ENCODE measurements at places on chromosomes 6 and 20.

- DNase-seq: no peak
These were observed 77.7 kb downstream of the OLIG3 start for GRCh38 chr6:137416376-137417109.

- peak; percentile 78 for DNase-seq
These were observed 1.1 kb downstream of the SOX4 start for GRCh38 chr6:21594416-21595281.

GRCh38 chr20:62364911-62365736, 2.0 kb downstream of the LAMA5 start:
- DNase-seq: peak; percentile 26

DNA sequence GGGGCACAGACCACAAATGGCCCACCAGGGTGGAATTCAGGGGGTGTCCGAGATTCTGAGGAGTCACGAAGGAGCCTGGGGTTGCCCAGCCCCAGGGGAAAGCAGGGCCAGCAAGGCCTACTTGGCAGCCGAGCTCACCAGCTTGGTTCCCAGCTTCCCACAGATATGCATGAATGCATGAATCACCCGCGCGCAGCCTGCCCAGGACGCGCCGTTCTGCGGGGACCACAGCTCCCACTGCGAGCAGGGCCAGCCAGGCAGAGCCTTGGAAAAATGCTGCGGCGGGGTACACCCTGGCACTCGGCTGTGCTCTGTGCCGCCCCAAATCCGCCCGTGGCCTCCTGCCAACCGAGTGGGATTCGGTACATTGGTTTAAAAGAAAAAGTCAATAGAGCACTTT, 211.0 kb downstream of the NFATC2 start:
- DNase-seq: peak; percentile 51

GRCh38 chr20:37729909-37730308, 36.1 kb downstream of the CTNNBL1 start:
- DNase-seq: no peak

GRCh38 chr6:137013738-137014602, 30.8 kb downstream of the IL20RA start:
- DNase-seq: no peak

- no peak for DNase-seq
These were observed 86.0 kb downstream of the SESN1 start for GRCh38 chr6:109008537-109009235.

DNA sequence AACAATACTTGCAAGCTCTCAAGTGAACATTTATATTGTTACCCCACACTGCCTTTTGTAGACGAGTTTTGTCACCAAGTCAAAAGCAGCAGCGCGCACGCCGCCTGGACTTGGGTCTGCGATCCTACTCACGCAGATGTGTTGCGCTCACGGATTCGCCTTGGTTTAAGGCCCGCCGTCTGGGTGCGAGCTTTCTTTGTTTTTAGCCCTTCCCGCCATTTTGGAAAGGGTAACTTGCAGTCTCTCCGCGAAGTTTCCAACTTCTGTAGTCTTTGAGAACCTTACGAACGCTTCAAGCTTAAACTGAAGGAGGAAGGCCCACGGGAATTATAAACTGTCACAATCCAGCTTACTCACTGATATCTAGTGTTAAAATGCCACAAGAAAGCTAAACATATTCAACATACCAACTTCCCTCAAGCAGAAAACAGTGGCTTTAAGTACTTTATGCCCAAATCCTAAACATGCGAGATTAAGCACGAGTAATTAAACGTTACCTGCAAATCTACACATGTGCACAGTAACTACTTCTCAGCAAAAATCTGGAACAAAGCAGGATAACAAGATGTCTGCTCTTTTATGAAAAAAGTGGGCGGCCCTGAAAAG, 80.4 kb upstream of the BTN3A2 start:
- DNase-seq: peak; percentile 72

- no peak for DNase-seq
These were observed 43.6 kb downstream of the PXDC1 start for GRCh38 chr6:3707751-3708412.

- DNase-seq: no peak
These were observed 176.3 kb downstream of the ADGRG6 start for GRCh38 chr6:142478117-142478516.

GRCh38 chr6:9224539-9224938, 789.2 kb upstream of the SLC35B3 start:
- DNase-seq: no peak

DNA sequence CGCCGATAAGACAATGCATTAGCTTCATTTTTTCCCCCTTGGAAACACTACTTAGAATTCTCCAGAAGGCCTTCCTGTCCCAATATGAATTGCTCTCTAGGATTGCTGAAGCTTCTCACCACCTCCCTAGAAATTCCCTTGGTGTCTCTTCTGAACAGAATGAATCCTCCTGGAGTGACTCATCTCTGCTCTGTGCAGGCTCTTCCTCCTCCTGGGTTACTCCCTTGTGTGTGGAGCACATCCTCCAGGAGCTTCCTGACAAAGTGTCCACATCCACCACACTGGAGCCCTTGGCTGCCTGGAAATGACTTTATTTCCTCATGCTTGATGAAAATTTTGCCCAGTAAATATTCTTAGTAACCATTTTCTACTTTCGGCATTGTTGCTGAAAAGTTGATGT, 54.4 kb downstream of the DTNBP1 start:
- peak; percentile 39 for DNase-seq

DNA sequence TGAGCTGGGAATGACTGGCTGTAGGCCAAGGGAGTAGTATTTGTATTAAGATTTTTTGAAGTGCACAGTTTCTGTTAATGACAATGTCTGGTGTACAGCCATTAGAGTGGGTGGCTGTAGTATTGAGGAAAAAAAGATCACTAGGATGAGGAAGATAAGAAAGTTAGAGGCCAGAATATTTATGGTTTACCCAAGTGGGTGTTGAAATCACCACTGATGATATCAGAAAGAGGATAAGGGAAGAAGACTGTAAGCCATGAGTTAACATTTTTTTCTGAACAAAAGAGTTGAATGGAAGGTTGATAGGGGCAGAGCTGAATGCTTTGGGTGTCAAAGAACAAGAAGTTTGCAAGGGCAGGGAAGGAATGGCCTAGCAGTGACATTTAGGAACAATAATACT, 104.7 kb downstream of the PRDM13 start:
- DNase-seq: no peak

- DNase-seq: no peak
These were observed 130.8 kb downstream of the SYCP2 start for GRCh38 chr20:59802471-59803221.

GRCh38 chr6:5632348-5632935, 371.1 kb downstream of the FARS2 start:
- DNase-seq: no peak

DNA sequence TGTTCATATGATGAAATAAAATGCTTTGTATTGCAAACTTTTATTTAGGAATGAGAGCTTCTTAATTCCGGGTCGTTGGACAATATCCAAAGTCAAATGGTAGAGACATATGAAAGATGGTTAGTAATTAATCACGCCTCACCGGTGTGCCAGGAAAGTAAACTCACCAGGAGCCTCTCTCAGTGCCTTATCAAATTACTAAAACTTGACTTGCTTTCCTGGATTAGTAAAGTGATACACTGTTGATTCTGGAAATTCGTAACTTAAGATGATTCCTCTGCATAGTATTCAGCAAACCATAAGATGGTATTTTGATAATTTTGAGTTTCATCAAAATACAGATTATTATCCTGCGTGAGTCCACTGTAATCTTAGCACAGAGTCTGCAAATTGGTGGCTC, 115.2 kb downstream of the PAX1 start:
- DNase-seq: no peak

GRCh38 chr6:89081129-89081422, 525 bp downstream of the PNRC1 start:
- DNase-seq: no peak

- no peak for DNase-seq
These were observed 67.8 kb downstream of the TNFRSF21 start for GRCh38 chr6:47241742-47242482.

GRCh38 chr20:17840423-17840822, 128.2 kb downstream of the SNX5 start:
- DNase-seq: no peak

DNA sequence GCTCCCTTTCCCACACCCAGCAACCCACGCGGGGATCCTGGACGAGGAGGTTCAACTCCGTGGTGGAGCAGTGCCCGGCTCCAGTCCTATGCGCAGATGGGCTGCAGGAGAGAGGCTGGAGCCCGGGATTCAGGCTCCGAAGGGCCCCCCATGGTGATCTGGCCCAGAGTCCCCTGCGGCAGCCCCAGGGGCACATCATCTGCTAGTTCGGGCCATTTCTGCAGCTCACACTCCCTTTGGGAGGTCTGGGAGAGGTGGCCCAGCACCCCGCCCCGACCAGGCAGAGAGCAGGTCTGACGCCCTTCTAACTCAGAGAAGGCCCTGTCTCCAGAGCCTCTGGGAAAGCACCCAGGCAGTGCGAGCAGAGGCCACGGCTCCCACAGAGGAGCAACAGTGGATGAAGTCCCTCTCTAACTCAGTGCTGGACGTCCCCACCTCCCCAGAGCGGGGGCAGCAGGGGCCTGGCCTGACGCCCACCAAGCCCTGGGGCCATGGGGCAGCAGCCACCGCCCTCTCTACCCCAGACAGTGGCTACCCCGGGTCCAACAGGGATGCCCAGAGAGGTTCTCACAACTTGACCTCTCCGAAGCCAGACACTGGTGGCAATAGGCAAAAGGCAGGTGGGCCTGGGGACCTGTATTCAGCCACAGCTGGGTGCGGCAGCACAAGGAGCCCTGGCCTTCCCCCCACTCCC, 3.3 kb downstream of the KCNQ2 start:
- DNase-seq: no peak

- no peak for DNase-seq
These were observed 59.5 kb upstream of the ARMH2 start for GRCh38 chr6:24858177-24858653.

DNA sequence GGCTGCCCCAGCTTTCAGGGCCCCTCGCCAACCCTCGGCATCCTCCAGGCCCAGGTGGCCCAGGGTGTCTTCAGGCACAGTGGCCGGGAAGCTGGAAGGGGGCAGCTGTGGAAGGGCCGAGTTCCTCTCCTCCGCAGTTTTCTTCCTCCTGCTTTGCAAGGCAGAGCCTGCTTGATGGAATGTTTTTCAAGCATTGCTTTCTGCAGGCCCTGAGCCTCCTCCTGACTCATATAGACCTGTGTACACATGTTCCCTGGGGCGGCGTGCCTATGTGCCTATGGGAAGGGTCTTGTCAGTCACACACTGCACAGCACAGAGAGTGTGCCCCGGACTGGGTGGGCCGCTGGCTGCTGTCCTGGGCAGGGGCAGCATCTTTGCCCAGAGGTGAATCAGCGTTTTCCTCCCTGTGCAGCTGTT, 107.5 kb downstream of the ERMARD start:
- DNase-seq: no peak

DNA sequence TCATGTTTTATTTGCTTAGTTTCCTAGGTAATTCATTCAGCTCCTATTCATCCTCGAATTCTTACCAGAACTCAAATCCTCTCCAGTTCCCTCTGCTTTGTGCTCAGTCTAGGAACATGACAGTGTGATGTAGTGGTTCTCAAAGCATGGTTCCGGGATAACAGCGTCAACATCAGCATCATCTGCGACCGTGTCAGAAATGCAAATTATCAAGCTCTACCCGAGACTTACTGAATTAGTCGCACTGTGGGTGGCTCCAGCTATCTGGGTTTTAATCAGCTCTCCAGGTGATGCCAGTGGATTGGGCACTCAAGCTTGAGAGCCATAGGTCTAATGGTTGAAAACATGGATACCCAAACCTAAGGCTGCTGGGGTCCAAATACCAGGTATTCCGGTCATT, 7.7 kb upstream of the STK35 start:
- no peak for DNase-seq

GRCh38 chr20:2871111-2871465, 2.2 kb upstream of the PTPRA start:
- peak; percentile 62 for DNase-seq

DNA sequence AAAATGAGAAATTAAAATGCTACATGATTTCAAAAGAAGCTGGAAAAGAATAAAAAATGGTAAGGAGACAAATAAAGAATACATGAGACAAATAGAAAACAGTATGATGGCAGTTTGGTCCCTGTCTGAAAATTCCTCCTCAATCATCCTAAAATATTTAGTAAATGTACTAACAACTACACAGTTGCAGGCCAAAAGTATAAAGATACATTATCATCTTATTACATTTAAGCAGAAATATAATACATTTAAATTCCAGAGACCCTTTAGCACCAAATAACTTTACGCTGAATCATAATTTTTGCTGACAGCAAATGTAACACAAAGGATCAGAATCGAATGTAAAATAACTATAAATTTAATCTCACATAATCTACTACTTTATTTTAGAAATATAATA, 4.4 kb downstream of the HMGCLL1 start:
- DNase-seq: no peak

- no peak for DNase-seq
These were observed 109.1 kb downstream of the BACH2 start for GRCh38 chr6:90187437-90188121.

GRCh38 chr6:37565267-37566110, 65.8 kb upstream of the CCDC167 start:
- DNase-seq: peak; percentile 61

- DNase-seq: no peak
These were observed 329.7 kb downstream of the BTBD9 start for GRCh38 chr6:38310061-38310460.

DNA sequence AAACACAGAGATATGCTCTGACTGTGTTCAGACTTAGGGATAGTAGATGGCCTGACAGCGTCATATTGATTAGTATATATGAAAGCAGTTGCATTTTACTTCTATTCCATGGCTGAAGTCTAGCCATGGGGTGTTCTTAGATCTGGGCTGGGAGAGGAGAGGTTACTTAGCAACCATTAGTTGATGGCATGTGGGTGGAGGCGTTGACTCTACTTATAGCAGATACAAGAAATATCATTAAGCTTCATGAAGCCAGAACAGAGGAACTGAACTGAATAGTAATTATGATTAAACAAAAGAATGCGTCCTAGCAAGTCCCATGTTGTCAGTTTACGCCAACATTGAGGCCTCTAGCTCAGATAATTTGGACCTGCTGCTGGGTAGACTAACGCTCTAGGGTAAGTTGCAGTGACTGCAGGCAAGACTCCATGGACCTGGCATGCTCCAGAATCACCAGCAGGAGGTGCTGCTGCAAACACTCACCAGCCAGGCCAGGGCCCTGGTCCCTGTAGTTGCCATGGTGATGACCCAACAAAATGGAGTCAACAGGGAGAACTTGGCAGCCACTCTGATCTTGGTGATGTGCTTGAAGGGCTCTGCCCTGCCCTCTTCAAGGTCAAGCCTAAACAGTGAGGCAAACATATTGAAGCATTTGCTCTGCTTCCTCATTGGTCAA, 477.3 kb downstream of the PREX1 start:
- DNase-seq: no peak

DNA sequence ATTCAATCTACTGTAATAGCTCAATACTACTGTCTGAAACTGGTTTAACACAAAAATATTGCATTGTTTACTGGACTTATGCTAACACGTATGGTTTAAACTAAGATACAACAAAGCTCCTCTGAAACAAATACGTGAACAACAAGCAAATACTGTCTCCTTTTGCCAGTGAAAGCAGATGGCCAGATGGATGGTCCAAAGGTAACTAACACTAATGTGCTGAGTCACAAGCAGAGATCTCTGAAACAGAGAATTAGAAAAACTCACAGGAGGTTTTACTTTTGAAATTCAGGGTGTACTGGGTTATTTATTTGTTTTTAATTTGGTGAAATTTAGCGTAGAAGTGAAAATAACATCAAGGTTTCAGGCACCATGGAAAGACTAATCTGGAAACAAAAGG, 124.3 kb upstream of the SOX4 start:
- DNase-seq: no peak
